Fibroblast of skin of left quadriceps (primary cell): ENCODE measurements at places on chromosomes 16 and 17.

DNA sequence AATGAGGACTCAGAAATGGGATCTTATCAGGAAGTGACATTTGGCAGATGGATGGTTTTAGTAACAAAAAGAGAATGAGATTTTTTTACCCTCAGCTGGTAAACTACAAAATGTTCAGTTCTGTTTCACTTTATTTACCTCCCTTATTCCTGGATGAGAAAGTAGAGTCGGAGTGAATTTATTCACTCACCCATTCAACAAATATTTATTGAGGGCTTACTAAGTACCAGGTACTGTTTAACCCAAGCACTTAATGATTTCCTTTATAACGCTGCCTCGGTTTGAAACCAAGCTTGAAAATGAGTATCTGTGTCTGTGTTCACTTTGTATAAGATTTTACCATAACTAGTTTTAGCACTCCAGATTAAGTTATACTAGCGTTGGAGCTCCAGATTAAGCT lies 38.1 kb downstream of the CDRT15 start:
- no peak for DNase-seq

DNA sequence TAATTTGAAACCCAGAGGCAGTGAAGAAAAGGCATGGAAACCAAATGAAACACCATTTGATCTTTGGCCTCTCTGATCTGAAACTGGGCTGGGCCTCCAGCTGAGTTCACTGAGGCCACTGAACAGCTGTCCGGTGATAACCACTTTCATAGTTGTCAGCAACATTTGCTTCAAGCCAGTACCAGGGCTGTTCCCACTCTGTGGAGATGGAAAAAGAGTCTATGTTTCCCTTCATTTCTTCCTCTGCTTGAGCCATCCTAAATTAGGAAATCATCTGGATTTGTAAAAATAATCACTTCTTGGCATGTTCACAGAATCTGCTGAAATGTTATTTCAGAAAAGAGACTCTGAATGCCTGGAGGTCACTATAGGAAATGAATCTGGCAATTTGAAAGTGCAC lies 119.3 kb downstream of the STX8 start:
- DNase-seq: no peak

- no peak for DNase-seq
These were observed 52.6 kb downstream of the COX10 start for GRCh38 chr17:14121952-14122351.

- DNase-seq: no peak
These were observed 6.7 kb downstream of the PRSS36 start for GRCh38 chr16:31143011-31143693.

GRCh38 chr16:10971560-10971961 lies 27.2 kb downstream of the CLEC16A start:
- peak; percentile 75 for DNase-seq

- no peak for DNase-seq
These were observed 37.1 kb downstream of the OR1D5 start for GRCh38 chr17:3026125-3026855.

- DNase-seq: no peak
These were observed 593 bp downstream of the CDIPT start for GRCh38 chr16:29862383-29862883.

GRCh38 chr17:14630621-14631020 lies 329.7 kb downstream of the HS3ST3B1 start:
- DNase-seq: no peak

- no peak for DNase-seq
These were observed 702 bp downstream of the IRX5 start for GRCh38 chr16:54931120-54932014.

- no peak for DNase-seq
These were observed 1.3 kb downstream of the HGS start for GRCh38 chr17:81685108-81685507.
